ENCODE measurements at places on chromosomes 16 and 17. TPM values are rescaled to one million over a fixed set of nuclear protein-coding genes. Genes with fewer than 3 reads are reported as not detected.

ACE gene
- total RNA-seq = 3.5 TPM

RTN4RL1 gene
- 0.46 TPM for total RNA-seq

C16orf92 gene
- total RNA-seq = not detected

KRT40 gene
- total RNA-seq = not detected

CD300LB gene
- total RNA-seq = not detected

C16orf54 gene
- not detected for total RNA-seq

NEURL4 gene
- total RNA-seq = 21.6 TPM

TBC1D3B gene
- total RNA-seq = 4.9 TPM

PDK2 gene
- 31.7 TPM for total RNA-seq

ANKRD40CL gene
- total RNA-seq = not detected

RAB26 gene
- 1.2 TPM for total RNA-seq

KIF18B gene
- total RNA-seq = 1.1 TPM

CFDP1 gene
- total RNA-seq = 36.0 TPM

TSR1 gene
- total RNA-seq = 52.3 TPM

ZFPM1 gene
- total RNA-seq = 2.8 TPM

CAVIN1 gene
- 538 TPM for total RNA-seq

TBC1D3D gene
- total RNA-seq = 0.33 TPM

ATP2A1 gene
- 0.20 TPM for total RNA-seq

PIPOX gene
- total RNA-seq = 1.2 TPM

CD79B gene
- total RNA-seq = not detected

PRSS21 gene
- 0.23 TPM for total RNA-seq

SGCA gene
- 23.8 TPM for total RNA-seq

SLC47A2 gene
- not detected for total RNA-seq

SLC16A13 gene
- 0.85 TPM for total RNA-seq

PRSS33 gene
- total RNA-seq = not detected

KIFC3 gene
- total RNA-seq = 41.1 TPM

BBS2 gene
- total RNA-seq = 47.3 TPM

TAOK2 gene
- 60.2 TPM for total RNA-seq

TP53I13 gene
- 60.3 TPM for total RNA-seq

CREBBP gene
- 19.6 TPM for total RNA-seq

CCL8 gene
- 0.20 TPM for total RNA-seq

ENPP7 gene
- not detected for total RNA-seq

VASN gene
- total RNA-seq = 148 TPM

CSF3 gene
- total RNA-seq = not detected

PLEKHH3 gene
- 16.9 TPM for total RNA-seq

XAF1 gene
- total RNA-seq = 37.0 TPM

LGALS9C gene
- not detected for total RNA-seq

KRT25 gene
- total RNA-seq = not detected

CSH1 gene
- total RNA-seq = not detected

TBX2 gene
- total RNA-seq = 63.1 TPM

BIRC5 gene
- 18.4 TPM for total RNA-seq

MMP25 gene
- not detected for total RNA-seq

MT1M gene
- not detected for total RNA-seq
